Activated naive CD8-positive, alpha-beta T cell treated with anti-CD3 and anti-CD28 coated beads, Interleukin-2, amount 50 U/mL, for 16 hours (primary cell): ENCODE measurements at places on chromosomes 7 and 10.
A peak's percentile ranks its signal among the peaks of the same experiment; 100 is the strongest.

GRCh38 chr10:5648494-5649457 lies 17.6 kb downstream of the ASB13 start:
- DNase-seq: no peak

GRCh38 chr10:58897708-58898107 lies 278.7 kb upstream of the PHYHIPL start:
- no peak for DNase-seq

DNA sequence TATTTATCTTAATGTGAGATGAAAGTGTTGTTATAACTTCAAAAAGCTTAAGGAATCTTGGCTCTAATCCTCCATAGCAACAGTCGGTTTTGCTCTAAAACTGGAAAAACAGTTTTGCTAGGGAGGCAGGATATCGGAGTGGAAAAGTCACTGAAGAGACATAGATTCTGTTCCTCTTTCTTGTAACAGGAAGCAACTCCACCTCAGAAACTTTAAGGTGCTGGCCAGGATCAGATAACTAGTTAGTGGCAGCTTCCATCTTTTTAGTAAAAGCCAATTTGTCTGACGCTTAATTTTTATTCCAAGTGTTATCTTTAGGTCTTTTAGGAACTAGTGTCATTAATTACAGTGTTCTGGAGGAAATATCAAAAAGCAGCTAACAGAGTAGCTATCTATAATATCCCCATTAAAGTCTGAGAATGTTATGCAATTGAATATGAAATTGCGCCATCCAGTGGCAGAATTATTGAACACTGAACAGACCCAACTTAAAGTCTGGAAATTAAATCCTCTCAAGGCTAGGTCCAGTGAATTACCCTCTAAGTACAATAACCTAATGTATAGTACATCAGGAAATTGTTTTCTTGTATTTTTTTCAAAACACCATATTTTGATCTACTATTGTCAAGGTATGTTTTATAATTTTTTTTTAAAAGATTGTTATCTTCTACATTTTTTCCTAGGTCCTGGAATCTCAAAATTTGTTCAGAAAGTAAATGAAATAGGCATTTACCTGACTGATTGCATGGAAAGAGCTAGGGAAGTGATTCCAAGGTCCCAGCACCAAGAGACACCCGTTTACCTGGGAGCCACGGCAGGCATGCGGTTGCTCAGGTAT lies 65.9 kb upstream of the CC2D2B start:
- no peak for DNase-seq

- DNase-seq: peak; percentile 51
Observed at GRCh38 chr7:158811461-158811860, 17.8 kb downstream of the ESYT2 start.

- no peak for DNase-seq
Observed at GRCh38 chr7:81135324-81135723, 216.5 kb upstream of the SEMA3C start.

GRCh38 chr7:130396109-130396508 lies 15.8 kb downstream of the CPA1 start:
- no peak for DNase-seq

DNA sequence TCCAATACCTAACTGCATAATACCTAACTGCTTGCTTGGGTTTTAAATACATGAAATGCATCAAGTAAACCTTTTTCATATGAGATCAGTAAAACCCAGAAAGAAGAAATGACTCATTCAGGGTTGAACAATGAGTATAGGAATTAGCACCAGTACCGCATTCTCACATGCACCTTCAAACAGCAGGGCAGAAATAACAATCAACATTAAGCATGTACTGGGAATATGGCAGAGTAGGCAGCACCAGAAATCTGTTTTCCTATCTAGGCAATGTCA lies 850.3 kb upstream of the SORCS1 start:
- no peak for DNase-seq

GRCh38 chr10:59079386-59080226 lies 96.8 kb upstream of the PHYHIPL start:
- DNase-seq: no peak

DNA sequence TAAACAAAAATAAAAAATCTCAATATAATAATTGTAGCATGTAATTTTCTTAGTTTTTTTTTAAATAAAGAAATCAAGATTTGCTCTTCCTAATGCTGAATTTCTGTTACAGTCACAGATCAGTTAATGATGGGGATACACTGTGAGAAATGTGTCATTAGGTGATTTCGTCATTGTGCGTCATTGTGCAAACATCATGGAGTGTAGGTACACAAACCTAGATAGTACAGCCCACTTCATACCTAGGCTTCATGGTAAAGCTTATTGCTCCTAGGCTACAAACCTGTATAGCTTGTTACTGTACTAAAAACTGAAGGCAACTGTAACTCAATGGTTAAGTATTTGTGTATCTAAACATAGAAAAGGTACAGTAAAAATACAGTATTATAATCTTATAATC lies 74.4 kb upstream of the LSM8 start:
- no peak for DNase-seq

GRCh38 chr10:72049969-72050781 lies 38.2 kb downstream of the SPOCK2 start:
- DNase-seq: no peak

DNA sequence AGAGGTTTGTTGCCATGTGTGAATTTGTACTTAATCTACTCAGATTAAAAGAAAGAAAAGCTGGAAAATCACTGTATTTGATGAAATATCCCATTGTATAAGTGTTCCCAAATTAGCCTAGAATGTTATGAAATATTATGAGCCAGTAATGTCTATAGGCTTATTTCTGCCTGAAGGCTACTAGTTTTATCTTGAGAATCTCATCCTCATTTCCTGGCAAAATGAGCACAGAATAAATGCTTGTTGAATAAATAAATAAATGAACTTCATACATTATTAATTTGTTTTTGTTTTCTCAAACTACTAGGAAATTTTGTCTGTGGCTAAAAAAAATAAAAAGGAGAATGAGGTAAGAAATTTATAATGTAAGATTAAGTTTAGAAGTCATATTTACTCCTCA lies 25.5 kb downstream of the HELLS start:
- DNase-seq: no peak

GRCh38 chr7:21538936-21539495 lies 3.8 kb upstream of the DNAH11 start:
- no peak for DNase-seq

GRCh38 chr7:50273870-50274269 lies 30.6 kb upstream of the IKZF1 start:
- no peak for DNase-seq

- DNase-seq: no peak
Observed at GRCh38 chr10:133100706-133101415, 13.1 kb downstream of the ADGRA1 start.

DNA sequence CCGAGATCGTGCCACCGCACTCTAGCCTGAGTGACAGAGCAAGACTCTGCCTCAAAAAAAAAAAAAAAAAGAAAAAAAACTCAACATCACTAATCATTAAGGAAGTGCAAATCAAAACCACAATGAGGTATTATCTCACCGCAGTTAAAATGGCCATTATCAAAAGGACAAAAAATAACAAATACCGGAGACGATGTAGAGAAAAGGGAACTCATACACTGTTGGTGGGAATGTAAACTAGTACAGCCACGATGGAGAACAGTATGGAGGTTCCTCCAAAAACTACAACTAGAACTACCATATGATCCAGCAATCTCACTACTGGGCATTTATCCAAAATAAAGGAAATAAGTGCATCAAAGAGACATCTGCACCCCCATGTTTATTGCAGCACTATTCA lies 24.3 kb downstream of the GRK5 start:
- no peak for DNase-seq

- DNase-seq: no peak
Observed at GRCh38 chr10:100970076-100970913, 991 bp downstream of the SEMA4G start.

DNA sequence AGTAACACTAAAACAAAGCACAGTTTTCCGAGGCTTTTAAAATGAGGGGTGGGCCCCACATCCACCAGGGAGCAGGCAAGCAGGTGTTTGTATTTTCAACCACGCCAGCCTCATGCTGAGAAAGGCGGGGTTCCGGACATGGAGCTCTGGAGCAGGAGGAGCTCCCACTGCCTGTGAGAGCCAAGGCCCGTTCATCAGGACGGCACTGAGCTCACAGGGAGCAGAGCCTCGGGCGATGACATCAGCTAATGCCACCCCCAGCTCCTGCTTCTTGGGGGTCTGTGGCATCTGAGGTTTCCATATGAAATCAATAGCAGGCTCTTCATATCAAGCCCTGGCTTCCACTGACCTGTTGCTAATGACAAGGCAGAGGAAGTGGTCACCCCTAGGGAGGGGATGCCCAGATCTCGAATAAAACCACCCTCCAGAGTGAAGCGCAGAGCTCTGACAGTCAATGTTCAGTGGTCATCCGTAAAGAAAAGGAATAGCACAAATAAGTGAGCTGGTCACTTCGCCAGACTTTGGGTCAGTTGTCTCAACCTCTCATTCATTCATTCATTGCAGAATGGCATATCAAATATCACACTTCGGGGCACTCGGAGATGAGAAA lies 89.1 kb downstream of the TNS3 start:
- no peak for DNase-seq

- DNase-seq: no peak
Observed at GRCh38 chr7:136528329-136528728, 340.1 kb upstream of the CHRM2 start.

DNA sequence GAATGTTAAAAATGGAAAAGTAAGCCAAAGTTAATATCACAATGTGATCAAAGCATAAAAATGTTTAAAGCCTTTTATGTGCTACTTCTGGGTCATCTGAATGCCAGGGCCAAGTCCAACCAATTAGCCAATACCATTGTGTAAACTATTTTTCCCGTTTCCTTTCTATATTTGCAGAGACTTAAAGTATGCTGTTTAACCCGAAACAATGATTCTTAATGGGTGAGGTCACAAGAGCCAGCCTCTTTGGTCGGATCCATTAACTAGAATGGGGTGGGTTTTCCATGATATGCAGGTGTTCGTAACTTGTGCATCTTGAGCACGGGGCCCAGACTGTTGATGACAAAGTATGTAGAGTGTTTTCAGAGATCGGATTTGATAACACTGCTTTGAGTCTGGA lies 111.3 kb upstream of the IGFBP3 start:
- no peak for DNase-seq

DNA sequence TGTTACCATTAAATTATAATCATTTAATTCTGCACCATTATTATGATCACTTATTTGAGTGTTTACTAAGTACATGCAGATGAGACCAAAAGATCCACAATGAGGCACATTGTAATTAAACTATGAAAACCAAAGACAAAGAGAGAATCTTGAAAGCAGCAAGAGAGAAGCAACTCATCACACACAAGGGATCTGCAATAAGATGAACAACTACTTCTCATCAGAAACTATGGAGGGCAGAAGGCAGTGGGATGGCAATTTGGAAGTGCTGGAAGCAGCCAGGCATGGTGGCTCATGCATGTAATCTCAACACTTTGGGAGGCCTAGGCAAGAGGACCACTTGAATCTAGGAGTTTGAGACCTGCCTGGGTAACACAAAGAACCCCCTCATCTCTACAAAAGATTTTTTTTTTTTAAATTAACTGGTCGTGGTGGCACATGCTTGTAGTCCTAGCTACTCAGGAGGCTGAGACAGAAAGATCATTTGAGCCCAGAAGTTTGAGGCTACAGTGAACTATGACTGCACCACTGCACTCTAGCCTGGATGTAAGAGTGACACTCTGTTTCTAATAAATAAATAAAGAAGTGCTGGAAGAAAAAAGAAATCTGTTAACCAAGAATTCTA lies 47.7 kb downstream of the CDK6 start:
- no peak for DNase-seq

DNA sequence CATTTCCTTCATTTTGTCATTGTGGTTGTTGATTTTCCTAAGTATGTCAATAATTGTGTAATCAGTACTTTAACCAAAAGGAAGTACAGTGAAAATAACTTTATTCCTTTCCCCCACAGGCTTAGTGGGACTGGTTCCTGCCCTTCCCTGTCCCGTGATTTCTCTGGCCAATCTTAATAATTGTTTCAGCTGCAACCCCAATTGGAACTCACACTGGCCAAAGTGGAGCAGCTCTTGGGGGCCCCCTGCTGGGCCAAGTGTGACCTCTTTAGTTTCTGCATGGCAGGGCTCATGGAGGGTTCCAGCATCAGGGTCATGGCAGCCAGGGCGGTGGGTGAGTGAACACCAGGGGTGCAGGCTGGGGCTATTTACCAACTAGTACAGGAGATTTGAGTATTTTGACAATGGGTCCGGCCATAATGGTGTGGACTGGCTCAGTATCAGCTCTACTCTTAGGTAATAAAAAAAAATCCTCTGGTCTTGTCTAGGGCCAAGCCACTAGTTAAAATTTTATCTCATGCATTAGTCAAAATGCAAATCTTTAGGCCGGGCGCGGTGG lies 31.7 kb downstream of the CYCS start:
- peak; percentile 49 for DNase-seq

GRCh38 chr7:22729180-22729825 lies 2.3 kb downstream of the IL6 start:
- DNase-seq: no peak

- DNase-seq: no peak
Observed at GRCh38 chr7:33854801-33855350, 50.5 kb upstream of the BMPER start.

GRCh38 chr10:71743089-71743838 lies 23.7 kb upstream of the C10orf105 start:
- no peak for DNase-seq

- no peak for DNase-seq
Observed at GRCh38 chr7:158029509-158029908, 558.1 kb downstream of the PTPRN2 start.

DNA sequence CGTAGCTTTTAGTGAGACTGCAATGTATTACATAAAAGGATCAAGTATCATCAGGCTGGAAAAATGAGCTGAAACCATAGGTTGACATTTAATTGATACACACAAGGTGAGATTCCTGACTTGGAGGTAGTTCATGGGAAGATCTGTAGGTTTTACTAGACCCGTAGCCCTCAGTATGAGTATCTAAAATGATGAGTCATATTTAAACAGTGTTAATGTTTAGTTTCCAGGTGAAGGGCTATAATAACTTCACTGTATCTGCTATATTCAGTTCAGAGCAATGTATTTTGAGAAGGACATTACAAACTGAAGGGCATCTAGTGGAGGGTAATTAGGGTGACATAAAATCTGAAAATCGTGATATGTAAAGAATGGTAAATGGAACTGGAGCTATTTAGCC lies 35.0 kb downstream of the ENTPD1 start:
- DNase-seq: no peak

DNA sequence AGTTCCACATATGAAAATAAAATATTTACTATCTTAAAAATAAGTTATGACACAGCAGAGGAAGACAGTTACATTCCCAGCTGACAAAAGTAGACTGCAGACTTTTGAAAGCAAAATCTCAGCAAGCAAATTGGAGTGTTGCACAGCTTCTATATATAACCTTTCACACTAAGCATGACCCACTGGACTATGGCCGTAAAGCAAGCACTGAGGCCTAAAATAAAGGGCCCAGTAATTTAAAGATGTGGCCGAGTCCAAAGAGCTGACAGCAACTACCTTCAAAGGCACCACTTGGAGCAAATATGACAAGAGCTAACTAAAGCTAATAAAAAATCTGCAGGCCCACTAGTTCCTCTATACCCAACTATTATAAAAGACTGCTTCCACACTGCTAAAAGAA lies 6.5 kb downstream of the GDI2 start:
- no peak for DNase-seq

- no peak for DNase-seq
Observed at GRCh38 chr10:35378541-35379210, 42.4 kb downstream of the CCNY start.

- DNase-seq: no peak
Observed at GRCh38 chr10:36092116-36092515, 450.0 kb upstream of the FZD8 start.

GRCh38 chr10:89114846-89115625 lies 92.1 kb downstream of the CH25H start:
- DNase-seq: no peak
